ENCODE measurements at places on chromosomes 2 and 18.

DNA sequence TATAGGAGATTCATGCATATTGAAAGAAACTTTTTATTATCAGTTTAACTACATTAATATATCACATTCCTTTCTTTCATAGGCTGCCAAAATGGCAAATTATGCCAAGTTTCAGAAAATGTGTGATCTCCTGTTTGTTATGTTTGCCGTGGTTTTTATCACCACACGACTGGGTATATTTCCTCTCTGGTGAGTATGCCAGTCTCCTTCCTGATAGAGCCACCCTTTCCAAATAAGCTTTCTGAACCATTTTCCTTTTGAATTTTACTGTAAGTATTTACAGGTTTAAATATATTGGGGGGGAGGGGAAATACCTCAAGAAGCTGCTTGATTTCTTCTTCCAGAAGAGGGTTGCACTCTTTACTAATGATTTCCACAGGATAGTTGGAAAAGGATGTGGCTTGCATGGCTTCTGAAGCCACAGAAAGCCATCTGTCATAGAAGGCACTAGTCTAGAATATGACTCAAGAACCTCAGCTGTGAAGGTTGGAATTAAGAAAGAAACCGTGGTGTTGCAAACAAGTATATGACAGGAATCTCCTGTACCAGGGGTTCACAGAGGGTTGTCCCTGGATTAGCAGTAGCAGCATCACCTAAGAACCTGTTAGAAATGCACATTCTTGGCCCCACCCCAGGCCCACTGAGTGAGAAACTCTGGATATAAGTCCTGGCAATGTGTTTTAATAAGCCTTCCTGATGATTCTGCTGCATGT lies 84.5 kb upstream of the NOSTRIN start:
- no peak for DNase-seq

DNA sequence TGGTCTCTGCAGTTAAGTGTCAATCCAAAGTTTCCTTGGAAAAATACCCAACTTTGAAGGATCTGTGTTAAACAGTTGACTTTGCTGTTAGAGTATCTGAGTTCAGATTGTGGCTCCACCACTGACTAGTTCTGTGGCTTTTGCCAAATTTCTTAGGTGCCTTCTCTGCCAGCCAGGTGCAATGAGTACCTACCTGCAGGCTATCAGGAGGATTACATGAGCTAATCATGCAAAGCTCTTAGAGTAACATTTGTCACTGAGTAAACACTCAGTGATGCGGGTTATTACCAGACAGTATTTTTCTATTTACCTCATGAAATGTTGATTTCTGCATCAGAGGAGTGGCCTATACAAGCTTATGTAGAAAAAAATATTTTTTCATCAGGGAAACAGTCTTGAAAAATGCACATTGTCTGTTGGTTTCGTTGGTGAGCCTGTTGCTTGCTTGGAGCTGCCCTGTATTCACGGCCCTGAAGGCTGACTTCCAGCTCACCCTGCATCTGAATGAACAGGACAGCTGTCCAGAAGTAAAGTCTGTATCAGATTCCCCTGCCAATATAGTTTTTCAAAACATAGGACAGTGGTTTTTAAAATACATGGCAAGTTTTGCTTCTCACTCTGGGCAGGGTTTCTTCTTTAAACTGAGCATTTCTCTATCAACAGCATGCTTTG lies 235.1 kb downstream of the CDCA7 start:
- DNase-seq, result no peak

- no peak for DNase-seq
Measured at GRCh38 chr18:41532344-41533086, 422.5 kb upstream of the PIK3C3 start.

GRCh38 chr18:22186484-22186971 lies 17.1 kb downstream of the GATA6 start:
- peak; percentile 60 for DNase-seq

DNA sequence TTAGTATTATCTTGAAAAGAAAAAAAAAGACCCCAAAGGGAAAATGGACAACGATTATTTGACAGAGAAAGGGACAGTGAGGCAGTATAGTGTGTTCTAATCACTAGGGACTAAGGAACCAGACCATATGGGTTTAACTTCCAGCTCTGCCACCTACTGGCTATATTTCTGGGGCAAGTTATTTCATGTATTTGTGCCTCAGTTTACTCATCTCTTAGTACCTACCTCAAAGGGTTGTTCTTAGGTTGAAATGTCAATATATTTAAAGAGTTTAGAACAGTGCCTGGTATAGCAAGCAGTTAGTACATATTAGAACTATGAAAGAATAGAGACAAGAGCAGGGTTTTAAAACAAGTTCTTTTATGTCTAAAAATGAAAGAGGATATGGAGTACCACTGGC lies 42.7 kb downstream of the PRKD3 start:
- DNase-seq, result no peak

GRCh38 chr18:44712025-44712424 lies 31.3 kb downstream of the SETBP1 start:
- DNase-seq, result no peak

DNA sequence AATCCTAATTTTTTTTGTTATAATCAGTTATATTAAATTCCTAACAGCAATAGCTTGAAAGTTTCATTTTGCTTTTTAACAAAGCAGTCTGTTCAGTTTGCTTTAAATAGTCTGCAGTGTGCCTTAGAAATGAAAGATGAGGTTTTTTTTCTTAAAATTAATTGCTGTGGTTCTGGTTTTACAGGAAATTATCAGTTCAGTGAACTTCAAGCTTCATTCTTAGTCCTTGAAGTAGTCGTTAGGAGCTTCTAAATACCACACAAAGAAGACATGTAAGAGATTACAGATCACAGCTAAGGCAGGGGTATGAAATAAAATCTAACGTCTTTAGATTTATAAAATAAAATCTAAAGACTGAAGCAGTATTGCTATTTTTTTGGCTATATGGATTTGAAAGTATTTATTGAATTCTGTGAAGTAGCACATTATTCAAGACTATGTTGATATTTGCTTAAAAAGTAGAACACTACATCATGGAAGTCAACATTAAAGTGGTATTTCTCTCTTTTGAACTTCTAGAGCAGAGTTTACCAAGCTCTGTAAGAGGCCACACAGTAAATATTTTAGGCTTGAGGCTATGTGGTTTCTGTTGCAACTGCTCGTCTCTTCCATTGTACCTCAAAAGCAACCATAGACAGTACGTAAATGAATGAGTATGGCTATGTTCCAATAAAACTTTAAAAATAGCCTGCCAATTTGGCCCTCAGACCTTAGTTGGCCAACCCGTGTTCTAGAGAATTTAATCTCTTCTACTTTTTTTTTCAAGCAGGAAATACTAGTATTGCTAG lies 81.5 kb upstream of the STON1 start:
- DNase-seq, result no peak

DNA sequence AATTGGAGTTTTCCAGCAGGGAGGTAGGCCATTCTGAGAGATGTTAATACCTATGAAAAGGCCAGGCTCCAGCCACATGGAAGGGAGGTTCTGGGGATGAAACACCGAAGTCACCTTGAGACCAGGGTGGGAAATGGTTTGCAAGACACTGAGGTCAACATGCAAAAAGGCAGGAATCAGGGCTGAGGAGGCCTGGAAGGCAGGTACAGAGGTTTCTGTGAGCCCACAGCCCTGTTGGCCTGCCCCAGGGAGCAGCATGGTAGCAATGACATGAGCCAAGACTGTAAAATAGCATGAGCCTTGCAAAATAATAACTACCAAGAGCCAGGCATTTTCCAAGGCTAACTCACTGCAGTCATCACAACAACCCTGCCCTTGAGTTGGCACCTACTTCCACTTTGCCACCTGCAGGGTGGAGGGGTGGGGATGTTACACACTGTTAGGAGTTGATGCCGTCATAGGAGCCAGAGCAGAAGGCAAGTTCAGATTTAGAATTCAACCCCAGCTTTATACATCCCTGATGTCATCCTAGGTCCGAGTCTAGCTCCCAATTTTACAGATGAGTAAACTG lies 61.3 kb downstream of the ZBTB7C start:
- DNase-seq, result no peak

GRCh38 chr2:168738062-168738461 lies 64.4 kb upstream of the NOSTRIN start:
- no peak for DNase-seq

- DNase-seq, result no peak
Measured at GRCh38 chr2:16899958-16900357, 234.3 kb upstream of the CYRIA start.

GRCh38 chr2:28664120-28664842 lies 87.3 kb upstream of the PPP1CB start:
- no peak for DNase-seq

Data from LoVo (cell line).